ENCODE measurements at places on chromosomes 3 and 15. TPM values are rescaled to one million over a fixed set of nuclear protein-coding genes. Genes with fewer than 3 reads are reported as not detected.

BTLA gene
- not detected for total RNA-seq

VEPH1 gene
- 91.0 TPM for total RNA-seq

SPATA16 gene
- not detected for total RNA-seq

MAPK6 gene
- total RNA-seq: 56.7 TPM

CCDC13 gene
- total RNA-seq: 0.29 TPM

SERINC4 gene
- total RNA-seq: not detected
